ENCODE measurements at places on chromosomes 3 and 15.

DNA sequence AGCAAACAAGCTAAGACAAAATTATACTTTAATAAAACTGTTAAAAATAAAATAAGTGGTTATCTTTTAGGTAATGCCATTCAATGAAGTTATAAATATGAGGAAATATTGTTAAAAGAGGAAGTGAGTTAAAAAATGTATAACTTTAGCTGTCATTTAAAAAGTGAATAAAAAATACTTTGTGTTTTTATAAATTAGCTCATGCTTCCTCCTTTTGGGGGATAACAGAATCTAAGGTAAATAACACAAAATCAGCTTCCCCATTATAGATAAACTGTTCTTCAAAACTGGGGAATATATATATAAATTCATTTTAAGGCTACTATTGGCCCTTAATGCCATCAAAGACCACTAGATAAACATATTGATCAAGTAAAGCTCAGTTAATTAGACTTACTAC, 113.7 kb upstream of the AADACL2 start:
- no peak for DNase-seq

GRCh38 chr3:154749514-154749913, 319.5 kb upstream of the GPR149 start:
- DNase-seq, result no peak

- DNase-seq, result no peak
Measured at GRCh38 chr15:60651734-60652141, 172.8 kb upstream of the ICE2 start.

DNA sequence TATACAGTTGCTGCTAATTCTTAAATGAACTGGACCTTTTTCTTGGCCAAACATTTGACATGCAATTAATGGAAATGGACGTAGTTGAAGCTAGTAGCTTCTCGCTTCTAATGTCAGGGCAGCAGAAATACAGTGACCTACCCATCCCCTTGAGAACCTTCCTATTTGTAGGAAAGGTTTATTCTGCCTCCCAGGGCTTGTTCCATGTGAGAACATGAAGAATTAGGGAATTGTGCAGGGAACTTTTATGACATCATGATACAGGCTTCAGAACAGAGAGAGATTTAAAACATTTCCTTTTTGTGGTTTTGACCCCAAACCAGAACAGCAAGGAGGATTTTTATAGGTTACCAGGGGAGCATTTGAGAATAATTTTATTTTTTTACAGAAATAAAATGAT, 406.6 kb upstream of the PPP2R3A start:
- no peak for DNase-seq

DNA sequence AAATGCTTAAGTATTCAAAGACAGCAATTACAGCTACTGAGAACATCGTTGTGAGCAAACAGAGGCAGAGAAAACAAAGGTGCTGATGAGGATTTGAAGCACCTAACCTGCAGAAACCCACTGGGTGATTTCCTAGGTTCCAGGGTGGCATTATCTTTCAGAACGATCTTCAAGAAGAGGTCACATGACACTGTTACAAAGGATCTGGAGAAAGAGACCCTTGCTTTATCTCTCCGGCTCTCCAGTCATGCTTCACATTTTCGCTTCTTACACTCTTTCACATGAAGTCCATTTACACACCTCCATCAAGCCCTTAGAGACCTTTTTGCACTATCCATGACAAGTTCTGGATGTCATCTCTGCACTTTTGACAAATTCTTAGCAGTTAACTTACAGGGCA, 70.8 kb downstream of the GOLGA8B start:
- no peak for DNase-seq

DNA sequence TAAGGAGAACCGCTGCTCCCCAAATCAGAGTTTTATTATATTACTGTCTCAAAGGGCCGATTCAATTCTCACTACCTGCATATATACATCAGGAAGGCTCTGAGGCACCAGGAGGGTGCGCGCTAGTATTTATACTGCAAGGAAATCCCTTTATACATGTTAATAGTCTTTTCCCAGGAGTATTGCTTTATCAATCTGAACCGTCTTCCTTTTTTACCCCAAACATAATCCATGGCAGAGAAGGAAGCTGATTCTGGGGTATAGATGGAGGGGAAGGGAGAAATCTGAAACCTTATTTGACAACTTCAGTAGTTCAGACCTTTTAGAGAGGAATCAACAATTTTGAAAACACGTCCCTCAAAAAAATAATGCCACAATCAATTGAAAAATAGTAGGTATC, at the start of gene POU1F1:
Gene POU1F1, minus strand, starts transcription at position 101 of the 400 bp plus-strand sequence. CDS start 122 bp downstream, outside the sequence.
- DNase-seq, result no peak

DNA sequence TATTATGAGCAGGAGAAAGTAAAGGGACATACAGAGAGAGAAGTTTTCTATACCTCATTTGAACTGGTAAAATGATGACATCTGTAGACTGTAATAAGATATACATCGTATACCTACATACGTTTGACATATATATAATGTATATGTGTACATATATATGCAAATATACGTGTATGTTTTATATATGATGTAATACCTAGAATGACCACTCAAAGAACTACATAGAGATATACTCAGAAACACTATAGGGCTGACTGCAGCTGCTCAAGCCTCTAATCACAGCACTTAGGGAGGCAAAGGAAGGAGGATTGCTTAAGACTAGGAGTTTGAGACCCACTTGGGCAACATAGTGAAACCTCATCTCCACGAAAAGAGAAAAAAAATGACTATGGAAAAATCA, 48.5 kb upstream of the MCTP2 start:
- no peak for DNase-seq

- no peak for DNase-seq
Measured at GRCh38 chr15:27468151-27468591, 497.2 kb downstream of the GABRG3 start.

GRCh38 chr15:66630801-66631351, 65.1 kb upstream of the LCTL start:
- no peak for DNase-seq

GRCh38 chr3:11130385-11130784, 23.9 kb upstream of the HRH1 start:
- DNase-seq, result no peak

GRCh38 chr3:66483006-66483405, 17.8 kb downstream of the LRIG1 start:
- DNase-seq, result no peak

- DNase-seq, result no peak
Measured at GRCh38 chr3:186664506-186664905, 1.3 kb upstream of the HRG start.

- no peak for DNase-seq
Measured at GRCh38 chr15:80106051-80106450, 46.6 kb downstream of the ZFAND6 start.

GRCh38 chr3:28935146-28935545, 345.7 kb upstream of the RBMS3 start:
- DNase-seq, result no peak

- DNase-seq, result no peak
Measured at GRCh38 chr3:73029321-73029796, 32.1 kb upstream of the EBLN2 start.

DNA sequence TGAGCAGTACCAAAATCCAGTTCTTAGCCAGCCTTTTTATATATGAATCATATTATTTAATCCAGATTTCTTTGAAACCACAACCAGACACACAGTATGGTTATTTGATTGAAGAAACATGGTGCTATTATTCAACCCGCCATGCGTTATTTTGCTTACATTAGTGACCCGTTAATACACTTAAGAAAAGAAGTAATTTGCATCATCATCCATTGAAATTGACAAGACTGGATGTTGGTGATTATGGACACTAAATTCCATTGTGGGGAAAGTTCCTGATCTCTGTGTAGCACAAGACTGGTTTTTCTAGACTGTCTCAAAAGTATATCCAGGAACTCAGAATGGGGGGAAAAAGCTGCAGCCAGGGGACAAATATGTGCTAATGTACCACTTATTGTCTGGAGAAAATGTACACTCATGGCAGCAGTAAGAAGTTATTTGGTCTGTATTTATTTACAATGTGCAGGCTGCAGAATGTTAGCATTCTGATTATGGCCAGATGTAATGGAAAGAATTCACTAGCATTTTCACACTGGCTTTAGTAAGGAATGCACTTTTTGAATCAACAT, 80.3 kb downstream of the FILIP1L start:
- DNase-seq, result no peak

DNA sequence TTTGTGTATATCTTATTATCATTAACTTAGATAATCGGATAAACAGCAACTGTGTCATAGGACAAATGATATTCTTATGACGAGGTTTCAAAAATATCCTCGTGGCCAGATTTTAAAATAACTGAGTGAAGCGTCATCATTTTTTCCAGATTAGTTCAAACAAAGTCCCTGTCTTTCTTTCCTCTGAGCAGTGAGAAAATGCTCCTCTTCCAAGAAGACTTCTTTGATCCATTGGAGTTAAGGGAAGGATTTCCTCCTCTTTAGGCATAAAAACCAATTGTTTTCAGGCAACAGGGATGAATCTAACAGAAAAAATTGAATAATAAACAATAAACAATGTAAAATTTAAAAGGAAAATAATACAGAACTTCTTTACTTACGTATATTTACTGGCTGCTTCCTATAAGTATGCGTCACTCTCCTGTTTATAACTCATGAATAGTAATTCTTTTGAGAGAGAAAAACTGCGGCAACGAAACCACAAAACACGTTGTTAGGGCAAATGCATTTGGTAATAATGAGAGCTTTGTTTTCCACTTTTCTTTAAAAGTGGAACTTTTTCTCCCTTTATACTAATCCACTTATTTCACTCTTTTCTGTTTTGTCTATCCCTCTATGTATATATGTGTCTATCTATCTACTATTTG, 419.4 kb upstream of the ONECUT1 start:
- no peak for DNase-seq

DNA sequence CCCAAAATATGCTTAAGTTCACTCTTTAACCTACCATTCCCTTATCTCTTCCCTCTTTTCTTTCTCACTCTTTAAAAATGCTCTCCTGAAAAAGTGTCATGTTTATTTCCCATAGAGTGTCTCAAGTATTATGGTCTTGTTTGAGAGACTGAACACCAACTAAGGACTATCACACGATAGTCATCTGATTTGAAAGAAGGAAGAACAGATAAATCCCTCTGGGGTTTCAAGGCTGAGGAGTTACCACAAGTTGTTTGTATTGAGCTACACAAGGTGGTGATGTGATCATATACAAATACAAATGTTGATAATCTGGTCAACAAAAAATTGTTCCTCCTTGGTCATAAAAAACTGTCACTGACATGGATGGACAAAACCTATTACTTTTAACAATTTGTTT, 13.8 kb downstream of the MEIS2 start:
- no peak for DNase-seq

DNA sequence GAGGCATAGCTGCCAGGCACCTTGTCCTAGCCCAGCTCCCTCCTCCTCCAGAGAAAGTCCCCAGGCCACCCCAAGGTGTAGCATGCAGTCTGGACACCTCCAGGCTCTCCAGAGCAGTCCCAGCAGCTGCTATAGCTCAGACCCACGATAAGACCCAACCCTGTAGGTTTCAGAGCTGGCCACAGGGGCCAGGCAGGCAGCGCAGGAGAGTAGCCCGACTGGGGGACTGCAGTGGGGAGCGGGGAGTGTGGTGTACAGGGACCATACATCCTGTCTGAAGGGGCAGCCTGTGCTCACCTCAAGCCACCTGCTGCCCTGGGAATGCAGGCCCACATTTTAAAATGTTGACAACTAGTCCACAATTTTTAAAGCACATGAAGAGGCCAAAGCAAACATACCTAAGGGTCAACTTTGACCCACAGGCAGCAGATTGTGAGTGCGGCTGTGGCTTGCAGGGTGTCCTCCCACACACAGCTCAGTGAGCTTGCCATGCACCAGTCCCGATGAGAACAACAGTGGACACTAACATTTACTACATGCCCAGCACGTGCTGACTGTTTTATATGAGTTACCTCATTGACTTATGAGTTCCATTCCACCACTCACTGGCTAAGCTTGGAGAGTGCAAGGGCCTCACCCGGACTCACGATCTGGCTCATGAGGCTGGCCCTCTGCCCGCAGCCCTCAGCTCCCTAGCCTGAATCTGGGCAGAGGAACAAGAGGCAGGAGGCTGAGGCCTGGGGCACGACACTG, 81.4 kb downstream of the DNAJB8 start:
- DNase-seq, result no peak

DNA sequence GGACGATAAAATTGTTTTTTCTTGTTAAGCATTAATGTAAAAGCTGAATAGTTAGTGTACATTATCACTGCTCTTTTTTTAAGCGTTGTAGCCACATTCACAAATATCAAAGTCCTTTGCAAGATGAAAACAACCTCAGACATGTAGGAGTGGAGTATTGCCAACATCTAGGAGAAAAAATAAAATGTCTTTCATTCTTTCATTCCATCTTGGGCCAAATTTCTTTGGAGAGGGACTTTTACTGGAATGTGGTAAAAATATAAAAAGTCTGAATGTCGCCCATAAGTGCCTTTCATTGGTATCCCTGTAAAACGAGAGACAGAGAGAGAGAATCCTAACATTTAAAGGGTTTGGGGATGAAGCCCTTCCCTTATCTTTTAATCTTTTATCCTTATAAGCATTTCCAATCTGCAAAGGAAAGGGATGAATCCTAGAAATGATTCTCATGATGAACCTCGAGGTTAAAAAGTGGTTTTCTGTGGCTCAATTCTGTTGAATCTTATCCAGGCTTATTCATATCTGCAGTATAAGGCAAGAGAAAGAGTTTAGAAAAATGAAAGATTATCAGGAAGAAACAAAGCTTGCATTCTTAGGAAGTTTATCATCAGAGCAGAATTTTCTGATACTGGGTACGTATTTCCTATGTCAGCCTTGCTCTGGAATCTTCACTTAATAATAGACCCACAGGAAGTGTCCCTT, 1031.7 kb downstream of the MCTP2 start:
- DNase-seq, result no peak

GRCh38 chr15:52105846-52106245, 6.7 kb downstream of the BCL2L10 start:
- no peak for DNase-seq

- DNase-seq, result no peak
Measured at GRCh38 chr3:9192248-9193025, 57.0 kb downstream of the SRGAP3 start.

- DNase-seq, result no peak
Measured at GRCh38 chr15:70587896-70588567, 175.3 kb downstream of the UACA start.

DNA sequence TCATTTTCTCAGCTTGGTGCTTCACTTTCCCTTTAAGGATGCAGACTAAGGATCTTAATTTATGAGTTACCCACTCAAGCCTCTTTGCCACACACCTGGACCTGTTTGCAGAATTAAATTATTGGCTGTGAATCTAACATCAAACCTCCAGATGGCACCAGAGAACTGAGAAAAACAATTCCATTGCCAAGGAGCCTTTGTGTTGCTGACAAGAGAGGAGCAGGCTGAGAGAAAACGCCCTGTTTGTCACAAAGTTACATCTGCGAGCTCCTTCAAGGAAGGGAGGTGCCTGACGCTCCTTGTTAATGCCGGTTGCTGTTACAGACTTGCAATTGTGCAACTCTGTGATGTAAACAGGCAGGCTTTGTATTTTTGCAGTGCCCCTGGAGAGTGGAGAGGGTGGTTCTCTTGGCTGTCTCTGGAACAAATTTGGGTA, 36.3 kb upstream of the TMC3 start:
- DNase-seq, result no peak

DNA sequence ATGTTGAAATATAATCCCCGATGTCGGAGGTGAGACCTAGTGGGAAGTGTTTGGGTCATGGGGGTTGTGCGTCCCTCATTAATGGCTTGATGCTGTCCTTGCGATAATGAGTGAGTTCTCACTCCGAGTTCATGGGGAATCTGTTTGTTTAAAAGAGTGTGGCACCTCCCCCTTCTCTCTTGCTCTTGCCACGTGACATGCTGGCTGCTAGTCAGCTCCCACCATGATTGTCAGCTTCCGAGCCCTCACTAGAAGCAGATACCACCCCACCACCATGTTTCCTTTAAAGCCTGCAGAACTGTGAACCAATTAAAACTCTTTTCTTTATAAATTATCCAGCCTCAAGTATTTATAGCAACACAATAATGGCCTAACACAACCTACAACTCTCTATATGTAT, 166.3 kb upstream of the MBNL1 start:
- no peak for DNase-seq

Data from stimulated activated CD8-positive, alpha-beta memory T cell treated with anti-CD3 and anti-CD28 coated beads, Interleukin-7, amount 100 ng/mL, for 1 hour (primary cell).